ENCODE measurements at places on chromosomes 6 and 20.

DNA sequence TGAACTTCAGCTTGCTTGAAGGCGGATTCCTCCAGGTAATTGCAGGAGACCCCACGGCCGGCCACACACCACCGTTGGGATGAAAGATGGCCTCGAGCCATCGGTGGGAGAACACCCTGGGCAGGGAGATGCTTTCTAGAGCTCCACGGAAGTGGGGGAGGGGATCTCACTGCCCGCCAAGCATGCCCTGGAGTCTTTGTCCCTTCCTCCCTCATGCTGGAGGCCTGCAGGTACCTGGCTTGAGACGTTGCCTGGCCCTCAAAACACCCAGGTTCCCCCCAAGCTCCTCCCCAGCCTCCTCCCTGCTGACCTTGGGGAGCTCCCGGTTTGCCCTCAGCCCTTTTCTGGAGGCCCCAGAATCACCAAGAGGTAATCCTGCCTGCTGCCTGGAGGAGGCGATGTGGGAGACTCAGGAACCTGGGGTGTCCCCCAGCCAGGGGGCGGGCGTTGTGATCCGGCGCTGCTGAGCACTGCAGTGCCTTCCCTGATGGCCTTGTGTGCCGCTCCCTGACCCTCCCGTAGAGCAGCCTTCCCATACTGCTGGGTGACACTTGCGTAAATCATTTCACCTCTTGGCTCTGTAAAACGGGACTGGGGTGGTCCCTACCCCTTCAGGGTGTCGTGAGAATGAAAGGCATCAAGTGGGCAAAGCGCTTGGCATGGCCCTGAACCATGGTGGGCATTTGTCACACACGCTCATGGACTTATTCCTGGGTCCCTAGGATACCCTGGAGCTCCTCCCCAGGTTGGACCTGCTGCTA lies 91.4 kb downstream of the CEBPB start:
- DNase-seq = no peak

- no peak for DNase-seq
Observed at GRCh38 chr6:30618270-30618797, 694 bp downstream of the MRPS18B start.

GRCh38 chr6:25050356-25050755 lies 114.6 kb upstream of the RIPOR2 start:
- DNase-seq = peak; percentile 22

DNA sequence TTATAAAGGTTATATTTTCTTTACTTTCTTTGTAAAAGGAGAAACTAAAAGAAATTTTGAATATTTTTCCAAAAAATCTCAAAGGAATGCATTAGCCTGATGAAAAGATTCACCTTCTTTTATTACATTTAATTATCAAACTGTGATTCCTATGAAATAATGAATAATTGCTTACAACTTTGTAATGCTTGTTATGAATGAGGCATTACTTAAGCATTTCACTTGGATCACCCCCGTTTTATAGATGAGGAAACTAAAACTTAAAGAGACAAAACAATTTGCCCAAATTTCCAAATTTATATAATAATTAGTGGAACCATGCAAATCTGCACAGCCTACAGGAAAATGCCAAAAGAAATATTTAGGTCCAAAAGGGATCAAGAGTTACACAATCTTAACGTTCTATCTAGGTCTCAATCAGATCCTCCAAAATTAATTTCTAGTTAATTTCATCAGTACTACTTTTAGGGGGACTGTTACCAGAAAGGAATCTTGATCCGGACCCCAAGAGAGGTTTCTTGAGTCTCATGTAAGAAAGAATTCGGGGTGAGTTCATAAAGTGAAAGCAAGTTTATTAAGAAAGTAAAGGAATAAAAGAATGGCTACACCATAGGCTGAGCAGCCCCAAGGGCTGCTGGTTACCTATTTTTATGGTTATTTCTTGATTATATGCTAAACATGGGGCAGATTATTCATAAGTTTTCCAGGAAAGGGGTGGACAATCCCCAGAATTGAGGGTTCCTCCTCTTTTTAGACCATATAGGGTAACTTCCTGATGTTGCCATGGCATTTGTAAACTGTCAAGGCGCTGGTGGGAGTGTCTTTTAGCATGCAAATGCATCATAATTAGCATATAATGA lies 288.0 kb downstream of the ADGB start:
- no peak for DNase-seq
